ENCODE measurements at places on chromosomes 13 and 19.

DNA sequence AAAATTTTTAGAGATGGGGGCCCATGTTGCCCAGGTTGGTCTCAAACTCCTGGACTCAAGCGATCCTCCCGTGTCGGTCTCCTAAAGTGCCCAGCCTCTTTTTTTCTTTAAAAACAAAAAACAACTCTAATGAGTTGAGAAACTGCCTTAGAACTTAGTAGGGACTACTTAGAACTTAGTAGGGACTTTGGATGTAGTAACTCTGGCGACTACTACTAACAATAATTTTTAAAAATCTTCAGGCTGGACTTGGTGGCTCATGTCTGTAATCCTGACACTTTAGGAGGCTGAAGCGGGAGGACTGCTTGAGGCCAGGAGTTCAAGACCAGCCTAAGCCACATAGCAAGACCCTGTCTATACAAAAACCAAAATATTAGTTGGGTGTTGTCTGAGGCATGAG, 515 bp upstream of the C19orf67 start:
- DNase-seq, result no peak

GRCh38 chr19:56885173-56885985, 44.9 kb upstream of the PEG3 start:
- DNase-seq, result no peak

- DNase-seq, result no peak
These were observed 498.9 kb upstream of the SLITRK5 start for GRCh38 chr13:87172166-87172835.

GRCh38 chr19:30897034-30897433, 452.2 kb downstream of the TSHZ3 start:
- no peak for DNase-seq

DNA sequence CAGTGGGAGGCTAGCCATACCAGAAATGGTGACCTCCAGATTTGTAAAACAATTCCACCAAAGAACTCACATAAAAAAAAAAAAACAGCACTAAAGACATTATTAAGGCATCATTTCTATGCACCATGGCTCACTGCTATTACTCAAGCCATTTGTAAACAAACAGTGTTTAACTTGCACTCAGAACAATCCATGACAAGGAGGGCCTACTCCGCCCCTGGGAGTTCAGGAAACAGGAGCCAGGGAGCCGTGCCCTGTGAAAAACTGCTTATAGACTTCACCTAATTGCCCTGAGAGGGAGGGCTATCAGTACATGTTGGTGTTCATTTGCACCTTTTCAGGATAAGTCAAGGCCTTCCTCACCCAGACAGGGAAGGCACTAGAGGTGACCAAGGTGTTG, 103.2 kb downstream of the ZNF429 start:
- no peak for DNase-seq
